ENCODE measurements at places on chromosomes 6 and 20.
A peak's percentile ranks its signal among the peaks of the same experiment; 100 is the strongest.

- no peak for DNase-seq
Measured at GRCh38 chr6:140817176-140817575, 1315.5 kb upstream of the GJE1 start.

DNA sequence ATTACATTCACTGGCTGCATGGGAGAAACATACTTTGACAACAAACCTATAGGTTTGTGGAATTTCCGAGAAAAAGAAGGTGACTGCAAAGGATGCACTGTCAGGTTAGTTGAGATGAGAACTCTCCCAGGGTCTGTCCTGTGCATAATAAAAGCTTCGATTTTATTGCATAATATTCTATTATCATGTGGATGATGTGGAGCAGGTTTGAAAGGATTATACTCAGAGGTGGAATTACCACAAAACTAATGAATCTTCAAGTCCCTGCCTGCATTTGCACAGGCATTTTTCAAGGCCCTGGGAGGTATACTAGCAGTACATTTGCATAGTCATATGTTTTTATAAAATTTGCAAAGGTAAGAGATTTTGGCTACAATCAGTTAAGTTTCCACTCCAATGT is 249.8 kb downstream of the ARHGAP18 start:
- DNase-seq: no peak

DNA sequence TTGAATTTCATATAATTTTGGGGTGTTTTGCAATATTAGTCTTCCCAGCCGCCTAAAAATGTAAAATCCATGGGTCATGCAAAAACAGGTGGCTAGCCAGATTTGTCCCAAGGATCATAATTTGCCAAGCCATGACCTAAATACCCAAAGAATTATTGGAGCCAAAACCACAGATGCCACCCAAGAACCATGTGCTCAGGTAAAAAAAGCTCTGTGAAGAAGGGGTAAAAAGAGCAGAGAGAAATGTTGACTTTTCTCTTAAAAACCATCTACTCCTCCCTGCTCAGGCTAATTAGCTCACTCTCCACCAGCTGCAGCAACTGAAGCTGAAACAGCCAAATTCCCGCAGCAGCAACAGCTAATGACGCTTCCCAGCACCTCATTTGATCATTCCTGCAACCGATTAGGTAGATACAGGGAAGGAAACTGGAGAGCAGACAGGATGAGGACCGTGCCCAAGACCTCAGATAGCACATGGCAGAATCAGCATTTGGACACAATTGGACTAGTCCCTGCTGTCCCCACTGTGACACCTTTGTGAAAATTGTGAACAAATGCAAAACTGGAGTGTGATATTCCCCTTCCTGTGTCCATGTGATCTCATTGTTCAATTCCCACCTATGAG is 107.9 kb upstream of the NXT1 start:
- no peak for DNase-seq

DNA sequence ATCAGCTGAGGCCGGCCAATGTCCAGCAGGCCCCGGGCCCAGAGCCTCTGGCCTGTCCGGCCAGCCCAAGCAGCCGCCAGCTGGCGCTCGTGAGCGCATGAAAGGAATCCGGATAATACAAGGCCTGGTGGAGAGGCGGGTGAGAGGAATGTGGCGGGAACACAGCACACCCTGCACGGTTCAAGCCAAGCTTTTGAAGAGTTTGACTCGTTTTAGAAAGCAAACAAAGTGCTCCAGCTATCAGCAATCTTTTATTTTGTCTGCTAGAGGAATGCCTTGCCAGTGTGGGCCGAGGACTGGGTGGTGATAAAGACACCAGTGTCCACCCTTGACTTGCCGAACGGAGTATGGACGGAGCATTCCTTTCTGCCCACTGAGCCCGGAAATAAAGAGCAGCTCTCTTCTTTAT is 9.3 kb upstream of the NEDD9 start:
- DNase-seq: no peak

DNA sequence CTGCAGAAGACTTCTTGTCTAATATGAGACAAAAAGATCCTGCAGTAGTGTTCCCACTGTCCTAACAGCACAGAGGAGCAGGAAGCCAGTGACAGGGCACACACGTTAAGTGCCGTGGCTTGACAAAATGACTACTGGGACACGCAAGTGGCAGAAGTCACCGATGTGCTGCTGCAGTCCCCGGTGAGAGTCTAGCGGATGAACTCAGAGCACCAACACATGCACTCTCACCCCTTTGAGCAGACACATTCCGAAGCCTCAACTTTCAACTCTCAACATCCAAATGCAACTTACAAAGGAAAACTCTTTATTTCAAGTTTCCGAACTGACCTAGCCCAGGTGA is 898 bp downstream of the LAMA4 start:
- DNase-seq: no peak

GRCh38 chr6:24929242-24929641 is 6.5 kb downstream of the RIPOR2 start:
- DNase-seq: no peak

DNA sequence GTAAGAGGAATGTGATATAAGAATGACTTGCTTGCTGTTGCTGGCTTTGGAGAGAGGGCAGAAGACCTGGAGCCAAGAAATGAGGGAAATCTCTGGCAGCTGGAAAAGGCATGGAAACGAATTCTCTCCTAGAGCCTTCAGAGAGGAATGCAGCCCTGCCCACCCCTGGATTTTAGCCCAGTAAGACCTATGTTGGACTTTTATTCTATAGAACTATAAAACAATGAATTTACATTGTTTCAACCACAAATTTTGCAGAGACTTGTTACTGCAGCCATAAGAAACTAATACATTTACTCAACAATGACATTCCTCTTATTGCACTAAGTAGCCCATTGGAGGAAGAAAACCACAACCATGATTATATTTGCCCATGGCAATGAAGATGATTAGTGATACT is 39.5 kb upstream of the PREP start:
- no peak for DNase-seq

DNA sequence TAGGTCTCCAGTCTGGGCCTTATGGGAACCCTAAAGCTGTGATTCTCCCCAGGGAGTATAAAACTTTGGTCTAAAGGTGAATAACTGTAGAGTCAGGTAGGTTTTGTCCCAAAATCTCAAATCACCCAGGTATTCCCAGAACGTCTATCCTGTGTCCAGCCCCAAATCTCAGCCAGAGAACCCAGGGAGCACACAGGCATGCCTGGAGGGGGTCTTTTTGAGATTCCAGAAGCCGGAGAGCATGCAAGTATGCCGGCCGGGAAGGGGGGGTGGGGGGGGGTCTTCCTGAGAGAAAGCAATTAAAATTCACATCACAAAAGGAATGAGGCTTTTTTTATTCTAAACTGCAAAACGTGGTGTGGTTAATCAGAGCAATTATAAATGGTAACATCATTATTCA is 210.0 kb downstream of the PTPRT start:
- no peak for DNase-seq

DNA sequence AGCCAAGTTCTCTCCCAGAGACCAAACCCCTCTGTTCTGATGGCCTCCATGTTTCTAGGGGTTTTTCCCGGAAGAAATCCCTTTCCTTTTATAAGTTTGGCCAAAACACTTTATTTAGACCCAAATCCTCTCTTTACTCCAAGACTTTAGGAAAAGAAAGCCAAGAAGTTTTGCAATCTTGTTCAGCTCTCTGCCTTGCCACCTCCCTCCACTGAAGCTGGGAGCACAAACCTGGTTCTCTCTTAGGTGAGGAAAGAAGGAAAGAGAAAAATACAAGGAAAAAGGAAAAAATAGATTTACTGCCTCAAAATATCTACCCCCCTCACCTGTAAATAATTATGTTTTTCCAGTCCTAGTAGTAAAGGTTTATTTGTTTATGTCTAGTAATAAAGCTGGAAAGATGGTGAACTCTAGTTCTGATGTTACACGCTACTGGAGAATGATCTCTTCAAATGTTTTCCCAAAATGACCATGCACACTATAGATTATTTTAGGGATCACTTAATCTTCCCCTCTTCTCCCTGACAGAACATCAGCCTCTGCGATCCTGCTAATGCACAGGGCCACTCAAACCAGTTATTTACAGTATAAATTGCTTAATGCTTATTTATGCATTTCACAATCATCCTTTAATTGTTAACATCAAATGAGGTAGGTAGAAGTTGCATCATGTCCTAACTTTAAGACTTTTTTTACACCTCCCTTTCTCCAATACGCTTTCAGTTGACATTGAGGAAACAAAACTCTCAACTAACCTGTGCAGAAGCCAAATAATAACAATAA is 10.9 kb upstream of the ARG1 start:
- DNase-seq: no peak

DNA sequence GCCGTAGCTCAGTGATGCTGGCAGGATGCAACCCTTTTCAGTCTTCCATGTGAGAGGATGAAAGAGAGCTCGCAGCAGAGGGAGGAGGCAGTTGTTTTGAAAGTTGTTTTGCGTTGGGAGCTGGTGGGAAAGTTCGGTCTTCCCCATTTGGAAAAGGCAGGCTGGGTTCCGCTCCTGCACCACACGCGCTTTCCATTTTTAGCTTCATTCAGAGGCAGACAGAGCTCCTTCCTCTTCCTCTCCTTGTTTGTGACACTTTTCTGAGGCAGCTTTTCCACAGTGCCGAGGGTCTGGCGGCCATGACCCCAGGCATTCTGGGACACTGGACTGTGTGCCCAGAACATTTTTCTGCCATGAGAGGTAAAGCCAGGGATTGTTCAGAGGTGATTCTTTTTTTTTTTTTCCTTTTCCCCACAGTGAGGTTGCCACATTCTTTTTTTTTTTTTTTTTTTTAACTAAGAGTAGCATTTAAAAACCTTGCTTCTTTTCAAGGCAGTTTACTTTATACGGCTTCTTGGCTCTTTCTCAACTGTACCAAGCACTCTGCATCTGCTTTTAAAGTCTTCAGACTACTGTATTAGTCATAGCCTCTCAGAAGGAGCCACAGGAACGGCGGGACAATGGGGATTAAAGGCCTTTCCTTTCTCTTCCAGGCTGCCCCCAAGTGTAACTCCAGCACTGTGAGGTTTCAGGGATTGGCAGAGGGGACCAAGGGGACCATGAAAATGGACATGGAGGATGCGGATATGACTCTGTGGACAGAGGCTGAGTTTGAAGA is 1.6 kb downstream of the PRDM1 start:
- peak; percentile 36 for DNase-seq

GRCh38 chr6:2952557-2953095 is 18.7 kb downstream of the SERPINB6 start:
- peak; percentile 29 for DNase-seq
